ENCODE measurements at places on chromosomes 6 and 20.

GRCh38 chr6:136072691-136073090, 177.4 kb downstream of the MTFR2 start:
- DNase-seq = no peak

DNA sequence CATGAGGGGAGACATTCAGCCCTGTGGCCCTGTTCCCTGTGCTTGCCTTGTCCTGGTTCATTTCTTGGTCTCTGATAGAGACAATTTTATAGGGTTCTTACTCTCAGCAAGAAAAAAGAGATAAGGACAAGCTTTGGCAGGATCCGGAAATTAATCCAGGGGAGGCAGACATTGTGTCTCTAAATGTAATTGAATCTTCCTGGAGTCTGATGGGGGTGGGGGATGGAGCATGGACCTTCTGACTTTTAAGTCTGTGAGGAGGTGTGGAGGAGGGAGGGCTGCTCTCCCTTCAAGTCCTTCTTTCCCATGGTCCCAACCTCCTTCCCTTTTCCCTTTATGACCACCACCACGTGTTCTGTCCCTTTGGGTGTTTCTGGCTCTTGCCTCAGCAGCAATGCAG, 512.7 kb downstream of the DHX35 start:
- no peak for DNase-seq

- DNase-seq = no peak
Measured at GRCh38 chr6:157774153-157775135, 48.6 kb upstream of the SNX9 start.

GRCh38 chr6:15906420-15907016, 222.4 kb upstream of the MYLIP start:
- DNase-seq = no peak

DNA sequence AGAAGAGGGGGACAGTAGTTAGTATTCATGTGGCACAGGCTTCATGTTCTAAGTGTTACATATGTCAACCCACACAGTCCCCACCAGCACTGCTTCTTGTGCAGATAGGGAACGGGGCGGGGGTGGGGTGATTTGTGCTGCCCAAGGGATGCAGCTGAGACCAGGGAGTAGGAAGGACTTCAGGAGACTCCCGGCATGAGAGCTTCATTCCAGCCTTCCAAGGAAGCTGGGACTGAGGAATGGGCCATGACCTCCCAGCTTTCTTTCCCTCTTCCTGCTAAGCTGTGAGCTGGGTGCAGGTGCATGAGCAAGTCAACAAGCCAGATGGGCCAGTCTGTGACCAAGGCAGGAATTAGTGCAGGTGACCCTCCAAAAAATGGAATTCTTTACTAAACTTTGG, 9.2 kb downstream of the BEND3 start:
- no peak for DNase-seq

- DNase-seq = no peak
Measured at GRCh38 chr20:63539441-63540370, 2.5 kb upstream of the PTK6 start.

DNA sequence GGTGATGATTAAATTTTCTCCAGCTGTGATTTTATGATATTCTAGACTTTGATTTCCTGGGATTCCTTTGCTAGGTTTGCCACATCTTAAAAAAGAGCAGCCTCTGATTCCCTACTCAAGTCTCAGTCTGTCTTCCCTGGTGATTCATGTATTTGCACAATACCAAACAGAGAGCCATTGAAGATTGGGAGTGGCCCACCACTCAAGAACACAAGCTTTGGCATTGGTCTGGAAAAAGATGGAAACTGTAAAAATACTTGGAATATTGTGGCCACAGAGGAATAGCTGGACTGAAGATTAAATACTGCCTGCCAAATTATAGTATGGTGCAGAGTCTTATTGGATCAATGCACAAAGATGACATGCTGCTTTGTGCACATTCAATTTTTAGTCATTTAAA, 32.9 kb downstream of the PTCHD4 start:
- no peak for DNase-seq
